RWPE1 (cell line): ENCODE measurements at places on chromosomes 2 and 18.

DNA sequence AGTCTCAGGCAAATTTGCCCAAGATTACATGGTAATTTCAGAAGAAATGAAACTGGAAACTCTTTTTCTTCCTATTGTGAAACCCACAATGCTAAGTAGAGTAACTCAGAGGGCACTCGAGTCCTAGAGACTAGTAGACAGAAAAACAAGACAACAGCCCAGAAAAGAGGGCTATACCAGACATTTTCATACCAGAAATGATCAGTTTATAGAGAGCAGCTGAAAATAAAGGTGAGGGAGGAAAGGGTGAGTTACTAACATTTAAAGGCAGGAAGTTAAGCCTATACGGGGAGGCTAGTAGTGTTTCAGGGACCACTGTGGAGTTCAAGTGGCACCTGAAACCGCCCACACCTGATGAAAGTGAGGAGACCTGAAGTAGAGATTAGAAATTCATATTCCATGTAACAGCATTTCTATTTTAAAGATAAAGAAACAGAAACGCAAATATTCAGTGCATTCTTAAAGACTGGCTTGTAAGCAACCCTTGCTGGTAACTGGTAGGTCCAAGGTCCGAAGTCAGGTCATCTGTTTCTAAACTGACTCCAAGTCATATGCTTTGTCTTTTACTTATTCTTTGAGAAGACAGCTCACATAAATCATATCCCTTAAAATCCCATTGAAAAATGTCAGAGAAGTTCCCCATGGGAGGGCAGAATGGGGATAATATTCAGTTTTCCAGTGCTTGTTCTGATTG, 145.1 kb upstream of the ITGB6 start:
- DNase-seq = no peak

DNA sequence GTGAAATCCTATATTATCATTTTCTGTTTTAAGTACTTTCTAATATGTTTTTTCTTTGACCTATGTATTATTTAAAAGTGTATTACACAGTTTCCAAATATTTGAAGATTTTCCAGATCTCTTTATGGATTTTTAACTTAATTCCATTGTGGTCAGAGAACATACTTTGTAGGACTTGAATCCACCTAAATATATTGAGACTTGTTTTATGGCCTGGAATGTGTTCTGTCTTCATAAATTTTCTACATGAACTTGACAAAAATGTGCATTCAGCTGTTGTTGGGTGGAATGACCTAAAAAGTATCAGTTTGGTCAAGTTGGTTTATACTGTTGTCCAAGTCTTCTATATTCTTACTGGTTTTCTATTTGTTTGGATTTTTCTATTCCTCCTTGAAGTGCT, 33.8 kb upstream of the TMEM247 start:
- DNase-seq = no peak

DNA sequence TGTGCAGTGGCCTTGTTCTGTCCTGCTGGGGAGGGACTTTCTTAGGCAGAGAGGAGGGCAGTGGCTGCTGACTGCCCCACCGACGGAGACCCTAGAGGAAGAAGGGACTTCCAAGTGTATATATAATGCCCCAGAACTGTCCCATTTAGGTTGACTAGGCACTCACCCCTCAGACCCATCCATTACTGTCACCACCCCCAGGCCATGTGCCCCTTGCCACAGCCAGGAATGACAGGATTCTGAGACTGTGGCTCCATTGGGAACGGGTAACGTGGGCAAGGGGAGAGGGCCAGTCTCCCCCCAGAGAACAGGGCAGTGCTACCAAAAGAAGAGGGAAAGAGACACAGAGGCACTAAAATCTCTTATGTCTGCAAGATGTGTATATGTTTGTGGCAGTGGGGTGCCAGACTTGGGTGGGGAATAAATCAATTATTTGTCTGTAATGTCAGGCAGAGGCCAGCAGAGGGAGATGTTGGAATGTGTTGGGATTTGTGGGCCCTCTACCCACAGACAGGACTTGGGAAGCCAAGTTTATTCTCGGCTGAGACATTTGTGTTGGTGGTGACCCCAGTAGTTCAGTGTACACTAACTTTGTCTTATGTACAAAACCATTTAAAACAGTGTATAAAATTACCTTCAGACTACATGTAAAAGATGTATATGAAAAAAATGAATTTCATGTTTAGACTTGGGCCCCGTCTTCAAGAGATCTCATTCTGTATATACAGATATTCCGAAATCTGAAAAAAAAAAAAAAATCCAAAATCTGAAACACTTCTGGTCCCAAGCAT, 24.0 kb upstream of the TMEM37 start:
- peak; percentile 76 for DNase-seq

GRCh38 chr2:31071741-31072140, 66.5 kb downstream of the GALNT14 start:
- no peak for DNase-seq
